ENCODE measurements at places on chromosomes 5 and 9.

DNA sequence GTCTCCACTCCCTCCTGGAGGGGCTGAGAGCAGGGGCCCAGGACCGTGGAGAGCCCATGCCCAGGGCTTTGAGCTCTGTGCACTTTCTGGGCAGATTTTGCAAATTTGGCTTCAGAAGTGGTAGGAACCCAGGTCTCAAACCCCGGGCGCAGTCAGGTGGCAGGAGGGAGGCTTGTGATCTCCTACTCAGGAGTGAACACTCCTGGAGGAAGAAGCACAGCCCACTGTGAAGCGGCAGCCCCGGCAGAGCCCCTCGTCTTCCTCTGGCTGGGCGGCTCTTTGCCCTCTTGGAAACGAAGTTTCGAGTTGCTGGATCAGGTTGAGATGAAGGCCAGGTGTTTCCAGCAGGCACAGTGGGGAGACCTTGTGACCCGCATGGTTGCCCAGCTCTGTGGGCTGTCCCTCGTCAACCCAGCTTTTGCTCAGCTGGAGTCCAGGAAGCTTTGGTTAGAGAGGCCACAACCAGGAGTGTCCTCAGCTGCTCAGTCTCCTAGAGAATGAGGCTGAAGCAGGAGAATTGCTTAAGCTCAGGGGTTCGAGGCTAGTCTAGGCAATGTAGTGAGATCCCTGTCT lies 48.5 kb downstream of the WNK2 start:
- DNase-seq = no peak

- no peak for DNase-seq
Observed at GRCh38 chr9:77647267-77648233, 572 bp downstream of the GNA14 start.

GRCh38 chr9:109411069-109411761 lies 86.9 kb downstream of the PTPN3 start:
- DNase-seq = peak; percentile 77

DNA sequence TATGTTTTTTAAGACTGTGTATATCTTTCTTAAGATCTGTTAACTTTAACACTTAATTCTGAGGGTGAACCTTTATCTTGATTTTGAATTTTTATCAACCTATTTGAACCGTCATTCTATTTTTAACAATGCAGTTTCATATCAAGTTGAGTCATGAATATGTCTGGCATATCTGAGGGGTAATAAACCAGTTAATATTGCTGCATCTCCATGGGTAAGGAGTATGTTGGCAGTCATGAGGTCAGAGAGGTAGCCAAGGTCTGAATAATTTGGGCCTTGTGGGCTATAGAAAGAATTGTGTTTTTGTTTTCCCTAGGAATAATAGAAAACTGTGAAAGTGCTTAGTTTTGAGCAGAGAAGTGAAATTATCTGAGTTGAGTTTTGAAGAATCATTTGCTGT lies 419.0 kb downstream of the PLK2 start:
- no peak for DNase-seq

GRCh38 chr9:27861887-27862286 lies 288.6 kb upstream of the C9orf72 start:
- DNase-seq = no peak

DNA sequence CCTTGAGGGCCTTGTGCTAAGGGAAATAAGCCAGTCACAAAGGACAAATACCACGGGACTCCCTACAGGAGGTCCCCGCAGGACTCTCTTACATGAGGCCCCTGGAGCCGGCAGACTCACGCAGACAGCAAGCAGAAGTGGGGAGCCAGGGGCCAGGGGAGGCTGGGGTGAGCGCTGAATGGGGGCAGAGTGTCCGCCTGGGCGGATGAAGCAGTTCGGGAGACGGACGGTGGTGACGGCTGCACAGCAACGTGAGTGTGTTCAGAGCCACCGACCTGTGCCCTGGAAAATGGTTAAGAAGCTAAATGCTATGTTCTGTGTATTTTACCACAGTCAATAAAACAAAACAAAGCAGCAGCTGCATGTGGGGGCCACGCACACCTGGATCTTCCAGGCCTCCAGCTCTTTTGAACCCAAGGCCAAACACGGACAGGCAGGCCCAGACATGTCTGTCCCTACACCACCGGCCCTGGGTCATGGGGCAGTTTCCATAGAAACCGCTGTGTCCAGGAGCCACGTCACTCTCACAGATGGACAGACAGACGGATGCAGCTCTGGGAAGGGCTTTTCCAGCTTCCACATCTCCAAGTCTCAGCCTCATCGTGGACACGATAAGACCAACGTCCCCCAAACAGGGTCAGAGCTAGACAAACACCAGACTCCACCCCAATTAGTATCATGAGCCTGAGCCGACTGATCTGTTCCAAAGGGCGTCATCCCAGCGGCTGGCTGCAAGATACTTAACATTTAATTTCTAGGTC lies 103.9 kb downstream of the VAV2 start:
- no peak for DNase-seq

- DNase-seq = peak; percentile 45
Observed at GRCh38 chr5:131496400-131496713, 138.7 kb downstream of the RAPGEF6 start.

Measured in GM13976 (cell line).